ENCODE measurements at places on chromosomes 2 and 18.

- DNase-seq = no peak
These were observed 1.4 kb downstream of the GCFC2 start for GRCh38 chr2:75709297-75709696.

- peak; percentile 39 for DNase-seq
These were observed 193.6 kb upstream of the PKDCC start for GRCh38 chr2:41854227-41854626.

- DNase-seq = no peak
These were observed 2.1 kb downstream of the EFR3B start for GRCh38 chr2:25044011-25044410.

DNA sequence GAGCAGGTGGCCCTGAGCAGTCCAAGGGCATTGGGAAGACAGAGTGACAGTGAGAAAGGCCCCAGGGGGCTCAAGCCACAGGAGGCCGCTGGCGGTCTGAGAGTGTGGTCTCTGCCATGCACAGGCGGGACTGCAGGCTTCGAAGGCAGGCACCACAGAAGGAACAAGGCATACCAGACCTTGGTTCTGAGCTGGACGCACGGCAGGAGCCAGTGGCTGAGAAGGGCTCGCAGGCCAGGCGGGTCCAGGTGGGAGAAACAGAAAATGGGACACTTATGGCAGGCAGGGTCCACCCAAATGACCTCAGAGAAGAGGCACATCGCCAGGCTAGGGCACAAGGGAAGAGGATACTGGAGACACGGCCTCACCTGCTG, 14.9 kb downstream of the HJURP start:
- no peak for DNase-seq

GRCh38 chr2:124884315-124884714, 859.2 kb downstream of the CNTNAP5 start:
- DNase-seq = no peak

DNA sequence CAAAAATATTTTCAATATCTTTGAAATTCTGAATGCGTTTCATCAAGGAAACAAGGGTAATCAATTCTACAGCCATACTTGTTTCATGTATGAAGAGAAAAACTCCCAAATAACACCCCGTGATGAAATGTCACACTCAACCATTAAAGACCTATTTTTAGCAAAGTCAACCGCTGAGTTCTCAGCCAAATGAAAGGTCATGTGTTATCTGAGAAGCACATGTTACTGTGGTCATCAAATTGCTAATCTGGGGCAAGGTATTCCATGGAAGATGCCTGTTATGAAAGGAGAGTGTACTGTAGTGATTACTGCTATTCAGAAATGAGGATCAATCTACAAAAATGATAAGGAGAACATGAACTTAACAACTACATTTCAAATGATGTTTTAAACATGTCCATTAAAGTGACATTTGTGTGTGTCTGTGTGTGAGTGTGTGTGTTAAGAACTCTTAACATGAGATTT, 126.7 kb downstream of the BCL2 start:
- DNase-seq = no peak

DNA sequence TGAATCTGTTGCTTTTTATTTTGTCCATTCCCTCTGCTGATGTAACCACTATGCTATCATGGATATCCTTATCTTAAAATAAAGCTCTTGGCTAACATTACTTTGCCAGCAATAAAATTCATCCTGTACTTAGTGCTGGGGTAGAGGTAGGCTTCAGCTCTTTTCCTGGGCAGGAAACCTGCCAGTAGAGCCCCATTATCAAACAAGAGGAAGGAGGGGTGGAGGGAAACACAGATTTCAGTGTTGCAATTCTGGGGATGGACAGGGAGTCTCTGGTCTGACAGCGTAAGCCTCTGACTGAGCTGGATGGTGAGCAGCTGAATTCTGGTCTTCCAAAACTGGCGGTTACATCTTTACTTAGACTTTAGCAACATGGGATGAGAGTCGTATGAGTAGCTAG, 47.5 kb downstream of the CASP8 start:
- no peak for DNase-seq

GRCh38 chr2:127052057-127052770, 54.7 kb downstream of the BIN1 start:
- peak; percentile 76 for DNase-seq

- DNase-seq = no peak
These were observed 137.0 kb downstream of the NCKAP5 start for GRCh38 chr2:133431289-133431688.

- no peak for DNase-seq
These were observed 13.4 kb upstream of the PAX3 start for GRCh38 chr2:222311978-222312738.

GRCh38 chr2:45394842-45395241, 216.2 kb downstream of the SRBD1 start:
- no peak for DNase-seq
